ENCODE measurements at places on chromosomes 16 and 17. TPM values are rescaled to one million over a fixed set of nuclear protein-coding genes. Genes with fewer than 3 reads are reported as not detected.

The GLIS2 gene
- 27.0 TPM for total RNA-seq

The NECAB2 gene
- total RNA-seq = 2.1 TPM

The SUPT4H1 gene
- total RNA-seq = 146 TPM

The OR4D1 gene
- not detected for total RNA-seq

The KRT31 gene
- not detected for total RNA-seq

The FAM171A2 gene
- total RNA-seq = 3.7 TPM
